Stimulated activated CD8-positive, alpha-beta memory T cell treated with anti-CD3 and anti-CD28 coated beads, Interleukin-15, amount 100 ng/mL, for 48 hours (primary cell): ENCODE measurements at places on chromosomes 12 and 14.

GRCh38 chr12:100168562-100168961 lies 25.9 kb upstream of the BLTP3B start:
- no peak for DNase-seq

- DNase-seq, result no peak
These were observed 9.7 kb downstream of the TUBA1C start for GRCh38 chr12:49274396-49275069.

DNA sequence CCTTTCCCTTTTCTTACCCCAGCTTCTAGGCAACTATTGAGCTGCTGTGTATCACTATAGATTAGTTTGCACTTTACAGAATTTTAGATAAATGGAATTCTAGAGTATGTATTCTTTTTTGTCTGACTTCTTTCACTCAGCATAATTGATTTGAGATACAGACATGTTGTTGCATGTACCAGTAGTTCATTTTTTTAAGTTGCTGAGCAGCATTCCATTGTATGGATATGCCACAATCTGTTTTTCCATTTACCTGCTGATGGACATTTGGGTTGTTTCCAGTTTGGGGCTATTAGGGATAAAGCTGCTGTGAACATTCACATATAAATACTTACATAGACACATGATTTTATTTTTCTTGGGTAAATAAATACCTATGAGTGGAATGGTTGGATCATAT lies 135.7 kb downstream of the IGF1 start:
- no peak for DNase-seq

DNA sequence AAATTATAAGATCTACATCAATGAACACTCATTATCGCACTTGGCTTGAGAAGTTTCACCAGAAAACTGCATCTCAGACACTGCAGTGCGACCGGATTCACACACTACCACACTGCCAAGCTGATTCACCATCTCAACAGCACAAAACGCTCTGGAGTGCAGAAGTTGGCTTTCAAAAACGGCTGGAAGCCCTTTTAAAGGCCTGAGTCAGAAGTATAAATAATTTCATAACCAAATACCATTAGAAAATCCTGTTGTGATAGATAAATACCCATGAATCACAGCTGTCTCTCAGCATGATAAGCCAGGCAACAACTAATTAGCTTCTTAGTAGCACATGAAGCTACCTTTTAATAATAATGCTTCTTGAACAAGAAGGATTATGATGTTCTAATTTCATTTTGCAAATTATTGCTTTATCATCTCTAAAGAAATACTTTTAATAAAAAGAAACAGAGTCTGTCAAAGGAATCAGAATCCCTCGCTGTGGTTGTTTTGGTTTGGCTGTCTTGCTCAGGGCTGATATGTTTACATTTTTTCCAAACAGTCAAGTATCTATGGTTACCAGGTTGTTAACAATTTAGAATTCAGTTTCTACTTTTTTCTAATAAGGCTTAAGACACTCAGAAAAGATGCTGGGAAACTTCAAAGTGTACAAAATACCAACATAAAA lies 51.2 kb downstream of the SLC2A13 start:
- no peak for DNase-seq

- DNase-seq, result no peak
These were observed 40.6 kb downstream of the SCN8A start for GRCh38 chr12:51631591-51631990.

DNA sequence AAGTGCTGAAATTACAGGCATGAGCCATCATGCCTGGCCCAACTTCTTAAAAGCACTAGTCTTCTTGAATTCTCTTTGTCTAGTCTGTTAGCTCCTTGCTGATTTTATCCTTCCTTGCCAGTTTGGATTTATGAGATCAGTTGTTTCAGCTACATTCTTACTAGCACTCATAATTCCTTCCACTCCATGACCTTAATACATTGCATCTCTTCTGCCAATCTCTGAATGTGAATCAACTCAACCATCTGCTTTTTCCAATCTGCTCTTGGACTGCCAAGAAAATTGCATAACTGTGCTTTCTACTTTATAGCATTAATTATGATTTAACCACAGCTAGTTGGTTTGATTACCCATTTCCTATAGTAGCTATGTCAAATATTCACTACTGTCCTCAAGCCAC lies 14.9 kb upstream of the HEATR5A start:
- no peak for DNase-seq

- no peak for DNase-seq
These were observed 444.1 kb downstream of the RAD51B start for GRCh38 chr14:68263563-68264259.

DNA sequence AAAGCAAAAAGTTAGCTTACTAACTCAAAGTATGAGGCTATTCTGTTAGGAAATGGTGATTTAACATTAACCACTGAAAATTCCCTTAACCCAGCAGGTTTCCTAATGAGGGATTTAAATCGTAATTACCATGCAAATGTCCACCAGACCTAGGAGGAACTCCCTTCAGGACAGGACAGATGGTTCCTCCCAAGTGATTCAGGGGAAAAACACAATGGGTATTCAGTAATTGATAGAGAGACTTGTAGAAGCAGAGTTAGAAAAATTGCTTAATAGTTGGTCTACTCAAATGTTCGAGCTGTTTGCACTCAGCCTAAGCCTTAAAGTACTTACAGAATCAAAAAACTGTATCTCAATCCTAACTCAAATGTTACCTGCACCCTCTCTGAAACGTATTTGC lies 21.6 kb downstream of the RERGL start:
- no peak for DNase-seq

DNA sequence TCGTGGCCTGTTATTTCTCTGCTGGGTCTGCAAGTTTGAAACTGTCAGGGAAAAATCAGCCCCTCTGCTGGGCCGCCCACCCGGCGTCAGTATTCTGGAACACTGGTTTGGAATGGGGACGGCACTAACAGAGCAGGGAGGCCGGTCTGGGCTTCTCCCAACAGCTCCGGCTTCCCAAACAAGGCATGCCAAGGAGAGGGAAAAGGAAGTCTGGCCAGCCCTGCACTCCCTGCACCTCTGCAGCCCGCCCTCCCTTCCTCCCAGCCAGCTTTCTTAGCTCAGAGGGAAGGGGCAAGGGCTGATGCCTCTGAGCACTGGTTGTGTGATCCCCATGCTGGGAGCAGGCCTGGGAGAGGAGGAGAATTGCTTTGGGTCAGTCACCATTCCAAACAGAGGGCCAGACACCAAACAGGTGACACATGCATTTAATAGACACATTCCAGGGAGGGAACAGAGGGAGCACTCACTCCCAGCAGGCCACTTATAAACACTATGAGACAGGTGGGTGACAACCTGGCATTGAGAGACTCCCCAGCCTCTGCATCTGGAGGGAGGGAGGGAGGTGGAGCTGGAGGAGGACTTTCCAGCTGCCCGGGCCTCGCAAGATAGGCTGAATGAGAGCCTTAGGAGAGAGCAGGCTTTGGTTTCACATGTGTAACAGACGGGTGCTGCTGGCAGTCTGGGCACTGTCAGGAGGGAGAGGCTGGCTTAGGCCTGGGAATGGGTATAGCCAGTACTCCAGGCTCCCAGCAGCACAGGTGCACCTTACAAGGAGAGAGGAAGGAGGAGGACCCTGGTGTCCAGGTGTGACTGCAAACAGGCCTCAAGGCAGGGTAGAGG lies 10.3 kb downstream of the KRT75 start:
- no peak for DNase-seq

- no peak for DNase-seq
These were observed 186.7 kb upstream of the NEDD1 start for GRCh38 chr12:96720363-96720705.

DNA sequence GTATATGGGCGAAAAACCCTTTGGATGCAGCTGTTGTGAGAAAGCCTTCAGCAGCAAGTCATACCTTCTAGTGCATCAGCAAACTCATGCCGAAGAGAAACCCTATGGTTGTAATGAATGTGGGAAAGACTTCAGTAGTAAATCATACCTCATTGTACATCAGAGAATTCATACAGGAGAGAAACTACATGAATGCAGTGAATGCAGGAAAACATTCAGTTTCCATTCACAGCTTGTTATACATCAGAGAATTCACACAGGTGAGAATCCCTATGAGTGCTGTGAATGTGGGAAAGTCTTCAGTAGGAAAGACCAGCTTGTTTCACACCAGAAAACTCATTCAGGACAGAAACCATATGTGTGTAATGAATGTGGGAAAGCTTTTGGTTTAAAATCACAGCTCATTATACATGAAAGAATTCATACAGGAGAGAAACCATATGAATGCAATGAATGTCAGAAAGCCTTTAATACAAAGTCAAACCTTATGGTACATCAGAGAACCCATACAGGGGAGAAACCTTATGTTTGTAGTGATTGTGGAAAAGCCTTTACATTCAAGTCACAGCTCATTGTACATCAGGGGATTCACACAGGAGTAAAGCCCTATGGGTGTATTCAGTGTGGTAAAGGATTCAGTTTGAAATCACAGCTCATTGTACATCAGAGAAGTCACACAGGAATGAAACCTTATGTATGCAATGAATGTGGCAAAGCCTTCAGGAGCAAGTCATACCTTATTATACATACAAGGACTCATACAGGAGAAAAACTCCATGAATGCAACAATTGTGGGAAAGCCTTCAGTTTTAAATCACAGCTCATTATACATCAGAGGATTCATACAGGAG lies 21.4 kb downstream of the ZNF268 start:
- no peak for DNase-seq

- no peak for DNase-seq
These were observed 13.2 kb upstream of the KRT78 start for GRCh38 chr12:52862023-52862422.

DNA sequence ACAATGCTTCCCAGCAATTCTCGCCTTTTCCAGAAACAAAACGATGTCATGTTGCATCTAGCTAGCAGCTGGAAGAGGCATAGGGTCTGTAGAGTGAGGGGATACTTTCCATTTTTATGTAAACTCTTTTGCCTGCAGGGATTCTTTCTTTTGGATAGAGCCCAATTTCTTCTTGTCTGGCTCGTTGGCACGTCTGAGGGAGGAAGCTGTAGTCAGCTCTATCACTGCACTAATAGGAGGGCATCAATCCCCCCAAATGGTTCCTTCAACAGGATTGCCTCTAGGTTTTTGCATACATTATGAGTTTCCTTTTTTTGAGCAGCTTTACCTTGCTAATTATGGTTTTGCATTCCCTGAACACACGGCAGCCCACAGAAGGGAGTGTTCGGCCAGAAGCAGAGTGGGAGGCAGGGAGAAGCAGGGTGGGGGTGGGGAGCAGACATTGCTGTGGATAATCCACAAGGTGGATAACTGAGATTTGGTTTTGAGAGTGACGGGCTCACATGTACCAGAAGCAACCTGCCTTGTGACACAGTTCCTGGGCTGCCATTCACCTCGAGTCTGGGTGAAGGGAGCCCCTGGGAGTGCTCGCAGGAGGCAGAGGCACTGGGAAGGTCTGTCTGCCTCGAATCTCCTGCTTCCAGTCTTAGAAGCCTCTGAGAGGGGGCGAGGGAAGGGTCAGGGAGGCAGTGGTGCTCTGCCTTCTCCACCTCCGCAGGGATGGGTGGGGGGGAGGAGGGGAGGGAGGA lies 24.5 kb downstream of the LRTM2 start:
- no peak for DNase-seq

- DNase-seq, result no peak
These were observed 70.9 kb upstream of the ETV6 start for GRCh38 chr12:11578461-11578993.

- no peak for DNase-seq
These were observed 106.3 kb downstream of the PTPRO start for GRCh38 chr12:15428632-15429031.

DNA sequence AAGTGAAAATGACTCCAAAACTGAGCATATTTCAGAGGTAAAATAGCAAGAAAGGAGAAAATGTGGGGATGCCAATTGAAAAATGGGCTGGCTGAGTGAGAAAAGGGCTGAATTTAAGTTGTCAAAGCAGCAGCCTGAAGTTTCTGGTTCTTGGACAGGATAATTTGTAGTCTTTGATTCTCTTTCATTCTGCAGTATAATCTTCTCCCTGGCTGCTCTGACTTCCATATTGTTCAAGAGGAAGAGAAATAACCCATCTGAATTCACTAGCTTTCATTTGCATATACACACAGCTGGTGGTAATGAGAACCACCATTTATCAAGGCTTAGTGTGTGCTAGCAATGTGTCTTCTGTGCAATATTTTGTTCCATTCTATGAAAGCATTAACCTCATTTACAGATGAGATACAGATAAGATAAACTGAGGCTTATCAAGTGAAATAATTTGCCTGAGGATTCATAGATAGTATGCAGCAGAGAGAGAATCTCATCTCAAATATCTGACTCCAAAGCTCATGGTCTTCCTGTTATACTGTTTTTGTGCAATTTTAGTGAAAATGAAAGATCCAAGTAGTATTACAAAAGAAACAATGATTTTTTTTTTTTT lies 184.2 kb downstream of the TMTC2 start:
- no peak for DNase-seq

GRCh38 chr12:107329569-107330324 lies 236.4 kb upstream of the CRY1 start:
- no peak for DNase-seq

- no peak for DNase-seq
These were observed 52.9 kb downstream of the PRKCH start for GRCh38 chr14:61374284-61374683.

GRCh38 chr12:120394483-120395367 lies 25.8 kb upstream of the MSI1 start:
- no peak for DNase-seq

DNA sequence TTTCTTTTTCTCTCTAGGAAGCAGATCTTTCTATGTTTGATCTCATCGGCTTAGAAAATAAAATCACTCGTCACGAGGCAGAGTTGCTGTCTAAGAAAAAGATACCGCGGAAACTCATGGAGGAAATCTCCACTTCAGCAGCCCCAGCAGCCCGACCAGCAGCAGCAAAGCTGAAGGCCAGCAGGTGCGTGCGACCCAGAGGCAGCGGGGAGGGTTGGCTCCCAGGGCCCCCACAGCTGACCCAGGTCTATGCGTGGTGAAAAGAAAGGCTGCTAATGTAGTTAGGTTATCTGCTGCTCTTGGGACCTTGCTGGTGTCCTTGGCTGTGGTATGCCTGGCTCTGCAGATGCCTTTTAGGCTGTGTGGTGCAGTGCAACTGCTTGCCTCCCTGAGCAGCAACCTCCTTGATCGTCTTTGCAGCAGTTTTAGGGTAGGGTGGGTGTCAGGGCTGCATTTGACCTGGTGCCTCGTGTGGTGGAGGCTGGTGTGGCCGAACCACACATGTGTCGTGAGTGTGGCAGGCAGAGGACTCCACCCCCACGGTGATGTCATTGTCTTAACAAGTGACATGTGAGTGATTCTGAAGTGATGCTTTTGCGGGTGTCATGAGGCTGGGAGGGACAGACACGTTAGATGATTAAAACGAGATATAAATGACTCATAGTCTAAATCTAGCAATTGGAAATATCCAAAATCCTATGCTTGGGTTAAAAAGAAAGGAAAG lies 68.6 kb downstream of the EP400 start:
- no peak for DNase-seq
